ENCODE measurements at places on chromosomes 2 and 18.

GRCh38 chr18:23618862-23619387, 32.6 kb upstream of the NPC1 start:
- DNase-seq = no peak

DNA sequence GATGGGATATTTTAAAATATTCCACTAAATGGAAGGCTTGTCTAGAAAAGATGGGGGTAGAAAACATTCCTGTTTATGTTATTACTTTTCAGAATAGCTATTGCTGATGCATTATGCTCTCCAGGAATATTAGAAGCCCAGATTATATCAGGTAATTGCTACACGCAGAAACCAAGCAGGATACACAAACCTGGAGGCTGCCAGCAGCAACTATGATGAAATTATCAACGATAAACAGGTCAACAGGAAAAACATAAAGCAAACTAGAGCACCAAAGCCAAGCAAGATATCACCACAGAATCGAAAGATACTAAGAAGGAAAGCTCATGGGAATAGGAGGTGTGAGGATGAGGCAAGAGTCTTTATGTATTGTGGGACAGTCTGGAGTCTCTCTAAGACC, 113.2 kb upstream of the SPATS2L start:
- no peak for DNase-seq

- no peak for DNase-seq
Observed at GRCh38 chr2:143505542-143505941, 376.3 kb downstream of the ARHGAP15 start.

DNA sequence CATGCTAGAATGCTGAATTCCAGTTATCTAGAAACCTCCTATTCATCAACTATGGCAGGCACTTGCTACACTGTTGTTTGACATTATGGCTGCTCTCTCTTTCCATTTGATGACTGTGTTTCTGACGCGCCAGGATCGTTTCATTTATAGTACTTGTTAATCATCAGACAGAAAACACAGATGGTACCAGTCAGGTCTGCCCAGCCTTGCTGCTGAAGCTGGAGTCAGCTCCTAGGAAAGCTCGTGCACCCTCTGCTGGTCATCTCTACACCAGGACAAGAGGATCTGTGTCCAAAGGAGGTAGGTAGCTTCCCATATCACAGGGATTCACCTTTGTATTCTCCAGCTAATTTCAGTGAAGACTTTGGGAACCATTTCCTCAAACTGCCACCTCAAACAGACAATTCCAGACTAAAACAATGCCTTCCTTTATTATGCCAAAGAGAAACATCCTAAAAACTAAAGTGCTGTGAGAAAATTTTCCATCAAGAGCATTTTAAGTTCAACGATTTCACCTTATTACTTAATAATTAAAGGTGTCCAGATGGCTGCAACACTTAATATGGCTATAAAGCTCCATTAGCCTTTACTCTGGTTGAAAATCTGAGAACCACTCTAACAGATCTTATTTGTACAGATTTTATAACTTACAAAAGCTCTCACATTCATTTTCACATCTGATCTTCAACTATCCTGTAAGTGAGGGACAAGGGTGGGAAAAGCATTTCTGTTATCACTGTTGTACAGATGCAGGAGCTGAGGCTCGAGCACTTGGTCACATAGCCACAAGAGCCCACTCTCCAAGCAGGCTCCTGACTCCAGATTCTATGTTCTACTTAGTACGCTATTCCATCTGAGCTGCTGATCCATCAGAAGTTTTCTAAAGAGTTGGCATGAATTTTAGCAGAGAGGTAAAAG, 17.5 kb downstream of the METTL8 start:
- peak; percentile 89 for DNase-seq

GRCh38 chr2:19299522-19299921, 58.9 kb downstream of the OSR1 start:
- DNase-seq = no peak

DNA sequence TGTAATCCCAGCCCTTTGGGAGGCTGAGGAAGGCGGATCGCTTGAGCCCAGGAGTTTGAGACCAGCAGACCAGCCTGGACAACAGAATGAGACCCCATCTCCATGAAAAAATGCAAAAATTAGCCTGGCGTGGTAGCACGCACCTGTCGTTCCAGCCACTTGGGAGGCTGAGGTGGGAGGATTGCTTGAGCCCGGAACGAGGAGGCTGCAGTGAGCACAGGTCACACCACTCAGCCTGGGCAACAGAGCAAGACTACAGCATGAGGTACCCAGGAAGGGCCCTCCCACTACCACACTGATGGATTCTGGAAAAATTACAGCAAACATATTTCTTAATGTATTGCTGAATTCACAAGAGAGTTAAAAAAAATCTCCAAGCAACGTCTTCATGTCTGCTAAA, 56.3 kb upstream of the HPCAL1 start:
- no peak for DNase-seq

DNA sequence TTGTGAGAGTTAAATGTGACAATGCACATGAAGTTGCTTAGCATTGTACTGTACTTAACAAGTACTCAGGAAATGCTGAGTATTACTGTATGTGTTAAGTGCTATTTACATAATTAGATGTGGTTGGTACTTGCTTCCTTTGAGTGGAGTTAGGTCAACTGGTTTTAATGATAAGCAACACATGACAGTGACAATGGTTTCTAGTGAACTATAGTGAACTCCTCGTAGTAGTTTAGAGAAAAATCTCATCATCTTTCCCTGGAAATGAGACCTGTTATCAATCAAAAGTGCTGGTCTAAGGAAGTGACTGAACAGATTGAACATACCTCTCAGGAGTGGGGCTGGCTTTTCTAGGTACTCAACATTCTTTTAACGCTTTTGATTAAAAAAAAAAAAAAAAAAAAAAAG, 29.2 kb upstream of the ZDBF2 start:
- no peak for DNase-seq

DNA sequence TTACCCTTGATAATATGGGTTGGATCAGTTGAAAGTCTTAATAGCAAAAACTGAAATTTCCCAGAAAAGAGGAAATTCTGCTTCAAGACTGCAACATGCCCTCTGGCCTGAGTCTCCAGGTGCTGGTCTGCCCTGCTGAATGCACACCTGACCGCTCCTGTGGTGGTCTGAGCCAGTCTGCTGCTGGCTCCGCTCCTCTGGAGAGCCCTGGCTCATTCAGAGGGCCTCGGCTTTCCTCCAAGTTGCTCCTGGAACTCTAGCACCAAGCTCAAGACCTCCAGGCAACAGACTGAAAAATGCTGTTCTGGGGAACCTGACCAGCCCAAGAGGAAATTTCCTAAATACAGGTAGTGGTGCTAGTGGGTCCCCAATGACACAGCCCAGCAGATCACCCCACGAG, 64.8 kb downstream of the DIPK1C start:
- no peak for DNase-seq

- DNase-seq = peak; percentile 84
Observed at GRCh38 chr2:65432227-65433190, at the start of gene SPRED2. Gene SPRED2 (minus strand): TSS chr2:65432599. CDS start chr2:65431987, 612 bp downstream.

DNA sequence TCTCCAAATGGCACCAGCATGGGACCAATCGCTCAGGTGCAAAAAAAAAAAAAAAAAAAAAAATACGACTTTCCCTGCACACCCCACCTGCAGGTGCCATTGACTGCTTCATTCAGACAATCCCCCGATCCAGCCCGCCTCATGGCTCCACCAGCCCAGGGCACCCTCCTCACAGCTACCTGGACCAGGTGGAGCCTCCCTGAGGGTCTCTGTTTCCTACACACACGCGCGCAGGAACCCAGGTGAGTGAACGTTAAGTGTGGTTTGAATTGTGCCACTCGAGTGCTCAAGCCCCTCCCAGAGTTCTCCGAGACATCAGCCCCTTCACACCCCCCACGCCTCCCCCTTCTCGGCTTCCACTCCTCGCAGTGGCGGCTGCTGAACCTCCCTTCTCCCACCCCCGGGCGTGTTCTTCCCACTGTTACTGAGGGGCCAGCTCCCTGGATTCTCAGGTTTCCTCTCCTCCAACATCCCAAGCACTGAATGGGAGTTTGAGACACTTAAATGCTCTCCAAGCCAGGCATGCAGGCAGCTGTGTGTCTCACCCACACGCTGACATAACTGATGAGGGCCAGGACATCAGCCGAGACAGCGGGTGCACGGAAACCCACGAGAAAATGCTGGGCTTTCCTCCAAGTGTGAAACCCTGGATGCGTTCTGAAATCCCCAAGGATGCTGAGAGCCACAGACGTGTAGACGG, 88.8 kb upstream of the SNTG2 start:
- DNase-seq = no peak

- no peak for DNase-seq
Observed at GRCh38 chr2:210662560-210662959, 106.2 kb downstream of the CPS1 start.

GRCh38 chr18:35511833-35512232, 14.1 kb upstream of the INO80C start:
- DNase-seq = no peak

- DNase-seq = no peak
Observed at GRCh38 chr18:47953471-47953931, 23.0 kb upstream of the SMAD2 start.

- DNase-seq = no peak
Observed at GRCh38 chr2:212897296-212897695, 254.1 kb downstream of the IKZF2 start.

DNA sequence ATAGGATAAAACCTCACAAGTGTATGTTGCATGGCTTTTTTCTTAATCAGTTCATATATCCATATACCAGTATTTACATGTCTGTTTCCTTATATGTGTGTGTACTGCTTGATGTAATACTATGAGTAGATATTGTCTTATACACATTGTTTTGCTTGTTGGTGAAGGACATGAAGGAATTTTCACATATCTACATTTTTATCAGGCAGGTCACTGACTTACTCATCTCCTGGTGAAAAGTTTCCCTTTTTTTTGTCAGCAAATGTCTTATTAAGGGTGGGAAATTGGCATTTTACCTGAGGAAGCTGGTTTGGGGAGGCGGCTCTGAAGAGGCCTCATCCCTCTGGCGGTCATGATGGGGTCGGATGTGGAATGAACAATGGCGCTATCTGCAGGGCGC, 61.4 kb upstream of the LYPD1 start:
- no peak for DNase-seq

- DNase-seq = peak; percentile 0
Observed at GRCh38 chr2:233404222-233404621, 49.9 kb downstream of the DGKD start.

- DNase-seq = no peak
Observed at GRCh38 chr2:44526352-44526751, 164.6 kb downstream of the CAMKMT start.
